ENCODE measurements at places on chromosomes 4 and X.

DNA sequence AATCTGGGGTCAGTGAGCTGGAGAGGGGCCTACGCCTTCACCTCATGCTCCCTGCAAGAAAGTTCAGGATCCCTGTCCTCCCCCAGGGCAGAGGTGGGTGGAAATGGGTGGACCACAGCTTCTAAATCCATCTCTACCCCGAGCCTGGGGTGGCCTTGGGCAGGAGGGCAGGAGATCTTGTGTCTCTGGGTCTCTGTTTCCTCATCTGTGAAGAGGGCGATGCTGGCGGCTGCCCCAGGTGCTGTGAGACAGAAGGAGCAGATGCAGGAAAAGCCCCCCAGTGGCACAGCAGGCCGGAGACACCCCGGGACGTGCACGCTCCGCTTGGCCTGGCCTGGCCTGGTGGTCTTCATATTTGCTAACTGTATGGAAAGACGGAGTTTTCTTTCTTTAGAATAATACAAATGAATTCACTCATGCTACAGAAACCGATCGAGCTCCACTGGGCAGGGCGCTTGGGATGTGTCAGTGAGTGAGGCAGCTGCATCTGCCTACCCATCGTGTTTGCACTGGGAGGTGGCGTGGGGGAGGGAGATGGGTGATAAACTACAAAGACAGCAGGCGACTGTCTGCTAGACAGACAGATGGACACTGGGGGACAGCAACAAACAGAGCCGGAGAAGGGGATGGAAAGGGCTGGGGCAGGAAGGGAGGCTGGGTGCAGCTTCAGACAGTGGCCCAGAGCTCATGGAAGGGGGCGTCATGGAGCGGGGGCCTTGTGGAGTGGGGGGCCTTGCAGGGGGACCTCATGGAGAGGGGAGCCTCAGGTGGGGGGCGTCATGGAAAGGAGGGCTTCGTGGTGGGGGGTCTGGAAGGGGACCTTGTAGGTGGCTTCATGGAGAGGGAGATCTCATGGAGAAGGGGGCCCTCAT, 136.2 kb downstream of the CPZ start:
- DNase-seq, result no peak

- no peak for DNase-seq
Observed at GRCh38 chrX:30414144-30414543, 105.0 kb upstream of the NR0B1 start.

GRCh38 chrX:108323751-108324150, 114.5 kb downstream of the COL4A6 start:
- DNase-seq, result no peak

DNA sequence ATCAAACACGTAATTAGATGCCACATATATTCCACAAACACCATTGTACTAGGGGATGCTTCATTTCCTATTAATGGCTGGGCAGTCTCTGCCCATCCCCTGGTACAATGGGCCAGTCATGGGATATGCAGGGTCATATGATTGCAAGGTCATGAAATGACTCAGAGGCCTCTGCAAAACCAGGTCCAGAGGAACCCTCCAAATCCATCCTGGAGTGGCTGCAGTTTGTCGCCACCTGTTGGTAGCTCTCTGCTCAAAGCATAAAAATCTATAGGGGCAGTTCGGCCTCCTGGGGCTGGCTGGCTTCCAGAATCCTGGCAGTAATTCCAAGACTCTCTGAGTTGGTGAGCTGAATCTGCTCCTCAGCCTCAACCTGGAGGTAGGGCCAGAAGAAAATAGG, 22.9 kb upstream of the PUDP start:
- no peak for DNase-seq

GRCh38 chr4:150491132-150492049, 90.6 kb upstream of the MAB21L2 start:
- no peak for DNase-seq

DNA sequence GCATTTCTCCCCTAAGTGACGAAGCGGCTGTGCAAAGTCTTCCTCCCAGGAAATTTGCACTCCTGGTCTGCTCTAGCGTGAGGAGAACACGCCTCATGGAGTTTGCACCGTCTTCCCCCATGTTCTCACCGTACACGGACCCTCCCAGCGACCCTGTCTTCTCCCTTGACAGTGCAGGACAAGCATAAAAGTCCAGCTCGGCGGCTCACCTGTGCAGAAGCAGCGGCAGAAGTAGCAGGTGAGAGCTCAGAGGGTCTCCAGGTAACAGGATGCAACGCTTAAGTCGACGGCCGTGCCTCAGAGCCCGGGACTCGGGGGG, 314 bp downstream of the P2RY8 start:
- DNase-seq, result no peak
